Right lobe of liver (tissue), 6 donors: ENCODE measurements at places on chromosomes 13 and 19. TPM values are rescaled to one million over a fixed set of nuclear protein-coding genes. Genes with fewer than 3 reads are reported as not detected.

- DNase-seq = no peak
Observed at GRCh38 chr19:5358173-5358800, 17.7 kb upstream of the PTPRS start.

GRCh38 chr19:10871711-10872545, 575 bp downstream of the CARM1 start:
- DNase-seq = peak; percentile 71

LGALS7 gene
- total RNA-seq = not detected

DNA sequence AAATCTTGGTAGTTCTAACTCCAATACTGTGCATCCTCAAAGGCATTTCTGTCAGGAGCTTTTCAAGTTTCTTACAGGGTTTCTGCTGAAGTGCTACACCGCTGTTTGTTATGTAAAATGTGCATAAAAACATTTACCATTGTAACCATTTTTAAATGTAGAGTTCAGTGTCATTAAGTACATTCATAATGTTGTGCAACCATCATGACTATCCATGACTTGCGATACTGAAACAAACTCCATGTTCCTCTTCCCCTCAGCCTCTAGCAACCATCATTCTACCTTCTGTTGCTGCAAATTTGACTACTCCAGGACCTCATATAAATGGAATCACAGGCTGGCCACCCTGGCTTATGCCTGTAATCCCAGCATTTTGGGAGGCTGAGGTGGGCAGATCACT, 14.4 kb upstream of the SLC25A42 start:
- DNase-seq = no peak

GRCh38 chr19:5694956-5695648, 5.0 kb downstream of the RPL36 start:
- DNase-seq = no peak

DNA sequence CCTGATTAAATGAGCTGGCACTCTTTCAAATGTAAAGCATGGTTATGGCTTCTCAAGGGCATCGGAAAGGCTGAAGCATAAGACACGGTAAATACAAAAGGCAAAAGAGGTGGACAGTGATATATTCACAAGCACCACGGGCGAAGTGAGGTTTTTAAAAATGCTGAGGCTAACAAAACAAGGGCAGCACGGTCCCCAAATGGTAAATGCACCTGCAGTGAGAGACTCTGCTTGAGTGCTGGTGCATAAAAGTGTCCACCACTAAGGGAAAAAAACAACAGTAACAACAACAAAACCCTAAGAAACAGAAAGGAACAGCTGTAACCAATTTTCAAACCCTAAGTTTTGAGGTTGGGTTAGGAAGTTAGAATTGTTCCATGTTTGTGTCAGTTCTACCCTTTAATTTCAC, 234.9 kb downstream of the PCDH9 start:
- DNase-seq = no peak

PRRG2 gene
- 5.3 TPM for total RNA-seq

GRCh38 chr13:42066542-42066941, 18.1 kb downstream of the DGKH start:
- DNase-seq = no peak

GRCh38 chr13:29771247-29771646, 79.2 kb downstream of the UBL3 start:
- DNase-seq = no peak

DNA sequence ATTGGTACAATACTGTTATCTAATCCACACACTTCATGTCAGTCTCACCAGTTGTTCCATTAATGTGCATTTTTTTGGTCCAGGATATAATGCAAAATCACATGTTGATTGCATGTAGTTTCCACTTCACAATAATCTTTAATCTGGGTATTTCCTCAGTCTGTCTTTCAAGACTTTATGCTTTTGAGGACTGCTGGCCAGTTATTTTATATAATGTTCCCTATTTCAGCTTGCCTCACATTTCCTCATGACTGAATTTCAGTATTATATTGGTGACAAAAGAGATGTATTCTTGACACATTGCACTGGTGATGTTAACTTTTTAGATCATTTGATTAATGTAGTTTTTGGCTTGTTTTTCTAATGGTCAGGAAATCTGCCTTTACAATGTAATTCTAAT, 368.3 kb downstream of the IRS2 start:
- no peak for DNase-seq

- DNase-seq = peak; percentile 67
Observed at GRCh38 chr19:54114340-54115108, 933 bp downstream of the TFPT start.

- DNase-seq = no peak
Observed at GRCh38 chr13:28425793-28426192, 69.1 kb downstream of the FLT1 start.

GRCh38 chr19:39927524-39928356, 6.7 kb downstream of the FCGBP start:
- no peak for DNase-seq

LRRC25 gene
- total RNA-seq = 1.9 TPM

ZNF83 gene
- 5.8 TPM for total RNA-seq

- peak; percentile 94 for DNase-seq
Observed at GRCh38 chr19:18007917-18008673, at the start of gene ARRDC2. Gene ARRDC2 (plus strand): TSS chr19:18008170. CDS start chr19:18008311, 141 bp downstream.

GRCh38 chr19:3721131-3721886, 13.1 kb downstream of the TJP3 start:
- peak; percentile 85 for DNase-seq

GRCh38 chr19:29806098-29806866, 5.5 kb upstream of the CCNE1 start:
- no peak for DNase-seq

DNA sequence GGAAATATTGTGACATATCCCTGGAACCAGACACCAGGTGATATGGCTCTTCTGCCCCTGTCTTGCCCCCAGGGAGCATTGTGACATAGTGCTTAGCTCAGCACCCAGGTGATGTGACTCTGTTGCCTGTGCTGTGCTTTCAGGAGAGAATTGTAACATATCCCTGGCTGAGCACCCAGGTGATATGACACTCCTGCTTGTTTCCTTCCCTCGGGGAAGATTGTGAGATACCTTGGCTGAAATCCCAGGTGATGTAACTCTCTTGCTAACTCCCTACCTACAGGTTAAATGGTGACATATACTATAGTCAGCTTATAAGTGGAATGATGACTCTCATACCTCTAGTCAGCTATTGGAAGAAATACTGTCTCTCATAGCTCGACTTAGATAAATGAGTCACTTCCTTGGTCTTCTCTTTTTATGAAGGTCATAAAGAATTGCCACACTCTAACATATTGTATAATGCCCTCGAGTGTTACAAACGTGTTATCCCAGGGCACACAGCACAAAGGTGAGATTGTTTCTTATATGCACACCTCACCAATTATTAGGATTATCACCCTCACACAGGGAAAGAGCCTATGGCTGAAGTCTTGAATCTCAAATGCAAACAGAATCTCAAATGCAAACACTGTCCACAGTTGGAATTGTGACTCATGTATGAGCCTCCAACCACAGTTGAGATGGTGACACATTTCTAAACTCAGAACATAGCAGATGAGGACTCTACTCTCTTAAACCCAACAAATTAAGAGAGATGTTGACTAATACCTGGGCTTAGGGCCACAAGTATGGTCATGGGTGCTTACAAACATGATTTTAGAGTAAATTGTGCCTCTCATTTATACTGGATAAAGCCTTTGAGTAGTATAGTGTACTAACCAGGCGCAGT, 32.7 kb upstream of the ZNF254 start:
- DNase-seq = peak; percentile 58

GRCh38 chr19:48490981-48491792, 20.4 kb downstream of the LMTK3 start:
- DNase-seq = no peak

GRCh38 chr19:40035996-40036395, 20.0 kb downstream of the ZNF780B start:
- DNase-seq = no peak

GRCh38 chr13:110380359-110381028, 73.4 kb downstream of the COL4A2 start:
- DNase-seq = no peak

DNA sequence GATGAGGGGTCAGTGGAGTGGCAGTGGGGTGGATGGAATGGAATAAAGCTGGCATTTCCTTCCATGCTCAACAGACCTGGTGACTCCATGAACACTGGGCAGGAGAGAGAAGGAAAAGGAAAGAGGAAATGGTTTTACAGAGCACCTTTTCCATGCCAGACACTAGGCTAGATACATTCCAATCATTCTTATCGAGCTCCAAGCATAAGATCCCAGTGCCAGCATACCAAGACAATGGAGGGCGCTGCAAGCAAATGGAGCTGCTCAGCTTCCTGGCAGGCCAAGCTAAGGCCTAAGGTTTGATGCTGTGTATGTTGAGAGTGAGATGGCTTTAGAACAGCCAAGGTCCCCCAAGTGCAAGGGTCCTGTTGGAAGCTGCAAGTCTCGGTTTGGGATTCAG, 113.2 kb downstream of the HSPH1 start:
- no peak for DNase-seq

DNA sequence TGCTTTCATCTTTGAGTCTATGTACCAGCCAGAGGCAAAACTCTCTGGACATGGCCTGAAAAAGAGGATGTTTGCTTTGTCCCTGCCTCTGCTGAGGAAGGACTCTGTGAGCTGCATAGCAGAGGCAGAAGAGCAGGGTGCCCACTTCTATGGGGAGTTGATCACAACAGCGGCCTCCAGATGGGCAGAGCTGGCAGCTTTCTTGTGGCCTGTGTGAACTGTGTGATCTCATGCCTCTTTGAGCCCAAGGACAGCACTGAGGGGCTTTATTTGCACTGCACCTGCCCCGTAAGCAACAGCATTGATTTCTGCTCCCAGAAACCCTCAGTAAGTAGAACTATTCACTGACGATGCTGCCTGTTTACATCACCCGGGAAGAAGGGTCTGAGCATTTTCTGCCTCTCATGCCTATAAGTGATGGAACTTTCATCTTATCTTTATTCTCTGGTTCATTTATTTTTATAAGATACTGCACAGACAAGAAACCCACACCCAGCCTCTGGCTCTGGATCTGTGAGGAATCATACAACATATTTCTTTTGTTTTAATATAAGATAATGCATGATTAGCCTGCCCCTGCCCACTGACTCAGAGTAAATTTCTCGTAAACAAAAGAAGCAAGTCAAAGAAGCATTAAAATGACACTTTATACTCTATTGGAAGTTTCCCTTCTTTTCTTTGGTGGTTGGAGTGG, 244.2 kb upstream of the SOX21 start:
- no peak for DNase-seq

IGFL3 gene
- total RNA-seq = not detected

DNA sequence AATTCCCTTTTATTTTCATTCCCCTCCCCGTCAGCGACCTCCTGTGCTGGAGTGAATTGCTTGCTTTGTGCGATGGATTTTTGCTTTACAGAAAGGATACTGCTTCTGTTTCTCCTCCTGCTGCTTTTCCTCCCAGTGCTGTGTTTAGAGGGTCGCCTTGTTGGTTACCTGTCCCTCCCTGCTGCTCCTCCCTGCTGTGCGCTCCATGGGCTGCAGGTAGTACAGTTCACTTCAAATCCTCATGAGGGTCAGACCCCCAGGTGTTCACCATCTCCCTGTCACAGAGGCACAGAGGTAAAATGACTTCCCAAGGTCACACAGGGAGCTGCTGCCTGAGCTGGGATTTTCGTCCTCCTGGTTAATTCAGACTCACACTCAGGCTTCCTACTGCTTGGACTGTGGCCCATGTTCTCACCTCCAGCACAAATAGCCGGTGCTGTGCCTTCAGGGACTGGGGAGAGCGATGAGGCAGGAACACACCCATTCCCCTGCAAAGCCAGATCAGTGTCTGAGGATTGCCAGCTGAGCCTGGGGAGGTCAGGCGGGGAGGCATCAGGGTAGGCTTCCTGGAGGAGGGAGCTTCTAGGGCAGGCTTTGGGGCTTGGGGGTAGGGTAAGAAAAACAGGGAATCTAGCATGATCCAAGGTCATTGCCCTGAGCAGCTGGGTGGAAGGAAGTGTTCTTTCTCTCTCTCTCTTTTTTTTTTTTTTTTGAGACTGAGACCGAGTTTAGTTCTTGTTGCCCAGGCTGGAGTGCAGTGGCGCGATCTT, 14.4 kb downstream of the BICRA start:
- DNase-seq = no peak

CALR3 gene
- not detected for total RNA-seq

DNA sequence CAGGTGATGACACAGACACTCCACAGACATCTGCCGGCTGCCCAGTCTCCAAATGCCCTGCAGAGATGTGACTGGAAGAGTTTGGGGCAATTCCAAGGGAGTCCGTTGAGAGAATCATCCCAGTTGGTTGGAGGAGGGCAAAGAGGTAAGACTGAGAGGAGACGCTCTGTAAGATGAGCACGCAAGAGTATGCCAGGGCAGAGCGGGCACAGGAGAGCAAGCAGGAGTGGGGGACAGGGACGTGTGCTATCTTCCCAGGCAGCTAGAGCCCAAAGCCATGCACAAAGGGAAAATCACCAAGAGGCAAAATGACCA, 156.3 kb upstream of the TSHZ3 start:
- DNase-seq = no peak

TMEM150B gene
- 3.5 TPM for total RNA-seq

DNA sequence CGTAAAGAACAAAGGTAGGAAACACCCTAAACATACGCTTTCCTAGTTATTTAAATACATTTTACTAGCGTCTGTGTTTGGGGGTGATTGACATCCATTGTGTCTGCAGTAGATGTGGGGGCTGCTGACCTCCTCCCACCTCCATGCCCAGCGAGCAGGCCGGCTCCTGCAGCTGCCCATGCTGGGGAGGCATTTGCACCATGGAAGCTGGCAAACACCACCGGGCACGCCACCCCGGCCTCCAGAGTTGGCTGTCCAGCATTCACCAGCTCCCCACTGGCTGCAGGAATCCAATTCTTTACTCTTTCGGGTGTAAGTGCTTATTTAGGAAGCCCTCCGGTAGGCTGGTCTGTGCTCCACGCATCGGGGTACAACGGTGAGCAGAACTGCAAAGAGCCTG, 115.4 kb upstream of the USP29 start:
- no peak for DNase-seq

GRCh38 chr19:17949956-17950309, 17.0 kb upstream of the KCNN1 start:
- DNase-seq = no peak

DNA sequence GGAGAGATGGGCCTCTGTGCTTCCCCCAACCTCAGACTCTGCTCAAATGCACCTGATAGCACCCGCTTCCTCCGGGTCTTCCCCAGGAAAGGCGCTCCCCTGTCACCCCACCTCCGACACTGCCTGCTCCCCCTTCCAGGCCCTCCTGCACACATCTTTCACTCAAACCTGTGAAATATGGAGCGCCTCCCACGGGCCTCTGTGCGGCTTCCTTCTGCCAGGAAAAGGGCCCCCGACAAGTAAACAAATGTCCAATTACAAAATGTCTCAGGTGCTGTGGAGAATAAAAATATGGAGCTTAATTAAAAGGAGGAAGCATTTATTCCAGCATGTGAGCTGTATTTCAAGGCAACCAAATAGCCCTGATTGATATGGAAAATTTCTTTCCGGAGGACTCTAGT, 15.6 kb upstream of the CCNE1 start:
- DNase-seq = no peak

- DNase-seq = no peak
Observed at GRCh38 chr19:33497131-33497777, 24.3 kb downstream of the PEPD start.

DNA sequence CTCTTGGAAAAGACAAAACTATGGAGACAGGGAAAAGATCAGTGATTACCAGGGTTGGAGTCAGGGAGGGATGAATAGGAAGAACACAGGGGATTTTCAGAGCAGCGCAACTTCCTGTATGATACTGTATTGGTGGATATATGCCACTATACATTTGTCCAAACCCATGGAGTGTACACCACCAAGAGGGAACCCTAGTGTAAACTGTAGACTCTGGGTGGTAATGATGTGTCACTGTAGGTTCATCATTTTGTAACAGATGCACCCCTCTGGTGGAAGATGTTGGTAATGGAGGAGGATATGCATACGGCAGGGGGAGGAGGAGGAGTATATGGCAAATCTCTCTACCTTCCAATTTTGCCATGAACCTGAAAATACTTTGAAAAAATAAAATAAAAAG, 68.1 kb downstream of the UFM1 start:
- no peak for DNase-seq
